ENCODE measurements at places on chromosomes 1 and 21. TPM values are rescaled to one million over a fixed set of nuclear protein-coding genes. Genes with fewer than 3 reads are reported as not detected.

GRCh38 chr21:32328595-32328994 lies 29.9 kb downstream of the MRAP start:
- H3K4me3 ChIP-seq, result no peak overlapping the region
- H3K27ac ChIP-seq, result peak overlapping the region; percentile 91
- no peaks in the 10 kb centered on the region for H3K27me3 ChIP-seq
- no peak for DNase-seq

Gene LGR6
- total RNA-seq, result 1.2 TPM

Gene LRRC53
- total RNA-seq, result not detected

Gene CELA3B
- total RNA-seq, result not detected

- H3K27me3 ChIP-seq, result no peaks in the 10 kb centered on the region
- no peaks in the 10 kb centered on the region for H3K4me1 ChIP-seq
- no peak overlapping the region for H3K4me3 ChIP-seq
- no peaks in the 10 kb centered on the region for H3K36me3 ChIP-seq
Observed at GRCh38 chr1:234114648-234115307, 210.3 kb downstream of the SLC35F3 start.

- DNase-seq, result no peak
- no peaks in the 10 kb centered on the region for H3K27me3 ChIP-seq
- peak overlapping the region; percentile 46 for H3K27ac ChIP-seq
- H3K36me3 ChIP-seq, result no peaks in the 10 kb centered on the region
- no peak overlapping the region for H3K4me3 ChIP-seq
- H3K4me1 ChIP-seq, result peaks cover 9% of the 10 kb centered on the region
Observed at GRCh38 chr1:94258873-94259331, 21.5 kb upstream of the ARHGAP29 start.

DNA sequence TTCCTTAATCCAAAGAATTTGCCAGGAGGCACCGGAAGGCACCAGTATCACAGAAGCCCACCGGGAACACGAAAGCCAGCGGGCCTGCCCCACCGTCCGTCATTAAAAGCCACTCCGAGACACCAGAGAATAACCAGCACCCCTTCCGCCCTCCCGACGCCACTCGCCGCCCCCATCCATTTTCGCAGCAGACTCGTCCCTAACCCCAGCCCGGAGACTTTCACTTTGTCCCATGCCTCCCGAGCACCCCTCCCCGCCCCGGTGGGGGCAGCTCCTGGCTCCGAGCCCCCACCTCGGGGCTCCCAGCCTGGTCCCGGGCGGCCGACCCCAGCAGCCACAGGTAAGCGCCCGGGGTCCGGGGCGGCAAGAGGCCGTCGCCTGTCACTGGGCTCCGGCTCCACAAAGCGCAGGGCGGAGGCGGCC lies 105.4 kb downstream of the SLC45A1 start:
- peaks cover 25% of the 10 kb centered on the region for H3K36me3 ChIP-seq
- H3K27ac ChIP-seq, result peak overlapping the region; percentile 99
- DNase-seq, result no peak
- H3K4me3 ChIP-seq, result peak overlapping the region; percentile 93

DNA sequence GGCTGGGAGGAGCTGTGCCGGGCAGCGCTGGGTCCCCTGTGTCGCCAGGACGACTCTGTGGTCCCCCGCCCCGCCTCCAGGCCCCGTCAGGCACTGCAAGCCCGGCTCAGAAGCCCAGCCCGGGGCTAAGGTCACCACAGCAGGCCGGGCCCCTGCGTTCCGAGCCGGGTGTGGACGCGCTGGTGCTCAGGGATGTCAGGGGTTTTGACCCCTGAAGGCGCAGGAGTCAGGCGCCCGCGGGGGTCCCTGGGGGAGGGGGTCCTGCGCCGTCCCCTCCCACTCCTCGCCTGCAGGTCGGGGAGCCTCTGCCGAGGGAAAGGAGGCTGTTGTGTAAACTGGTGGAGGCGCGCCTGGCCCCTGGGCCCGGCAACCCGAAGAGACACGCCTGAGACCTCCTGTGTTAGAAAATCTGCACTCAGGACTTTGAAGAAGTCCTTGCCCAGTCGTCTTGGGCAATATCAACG lies 23.7 kb upstream of the TMEM54 start:
- H3K4me3 ChIP-seq, result peak overlapping the region; percentile 42
- H3K27me3 ChIP-seq, result no peaks in the 10 kb centered on the region
- H3K36me3 ChIP-seq, result no peaks in the 10 kb centered on the region
- no peak overlapping the region for H3K27ac ChIP-seq

Gene GJB3
- not detected for total RNA-seq

DNA sequence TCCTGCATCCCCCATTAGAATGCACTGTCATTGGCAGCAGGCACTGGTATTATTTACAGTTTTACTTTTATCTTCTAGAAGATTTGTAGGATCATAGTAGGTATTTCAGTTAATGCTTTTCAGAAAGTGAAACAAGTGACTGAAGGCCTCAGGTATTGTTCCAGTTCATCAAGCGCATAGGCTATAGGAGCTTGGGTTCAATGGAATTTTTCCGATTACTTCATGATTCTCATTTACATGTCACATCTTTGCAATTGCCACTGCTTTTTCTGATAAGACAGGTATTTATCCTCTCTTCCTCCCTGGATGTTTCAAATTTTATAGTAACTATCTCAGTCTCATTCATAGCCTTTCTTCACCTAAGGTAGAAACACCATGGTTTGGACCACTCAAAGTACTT lies 161.3 kb downstream of the NTPCR start:
- H3K4me1 ChIP-seq, result peaks cover 20% of the 10 kb centered on the region
- no peak overlapping the region for H3K27ac ChIP-seq
- no peaks in the 10 kb centered on the region for H3K36me3 ChIP-seq
- no peak overlapping the region for H3K4me3 ChIP-seq
- DNase-seq, result no peak

DNA sequence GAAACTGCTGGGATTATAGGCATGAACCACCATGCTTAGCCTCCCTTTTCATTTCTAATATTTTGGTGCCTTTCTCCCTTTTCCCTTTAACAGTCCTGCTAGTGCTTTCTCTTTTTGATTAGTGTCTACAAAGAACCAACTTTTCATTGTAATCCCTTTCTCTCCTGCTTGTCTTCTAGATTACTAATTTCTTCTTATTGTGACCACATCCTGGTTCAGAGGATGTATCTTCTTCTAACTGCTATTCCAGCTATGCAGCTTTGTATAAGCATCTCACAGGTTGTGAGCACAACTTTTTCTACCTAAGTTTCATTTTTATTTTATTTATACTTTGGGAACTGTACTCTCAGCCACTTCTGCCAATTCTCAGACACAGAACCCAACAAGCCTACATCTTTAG lies 14.7 kb downstream of the ZNF648 start:
- DNase-seq, result no peak
- H3K4me1 ChIP-seq, result no peaks in the 10 kb centered on the region
- H3K27ac ChIP-seq, result no peak overlapping the region

GRCh38 chr1:11448373-11449099 lies 30.4 kb upstream of the DISP3 start:
- no peak overlapping the region for H3K27ac ChIP-seq
- no peak for DNase-seq
- no peaks in the 10 kb centered on the region for H3K4me1 ChIP-seq
- H3K27me3 ChIP-seq, result peaks cover 93% of the 10 kb centered on the region
- H3K36me3 ChIP-seq, result no peaks in the 10 kb centered on the region

Gene ZCCHC17
- 29.6 TPM for total RNA-seq

GRCh38 chr1:216576234-216576937 lies 146.8 kb downstream of the ESRRG start:
- no peaks in the 10 kb centered on the region for H3K27me3 ChIP-seq
- H3K4me3 ChIP-seq, result no peak overlapping the region
- no peak for DNase-seq
- no peaks in the 10 kb centered on the region for H3K4me1 ChIP-seq
- no peaks in the 10 kb centered on the region for H3K36me3 ChIP-seq

GRCh38 chr1:26164036-26164860 lies 4.5 kb downstream of the C1orf232 start:
- DNase-seq, result no peak
- no peaks in the 10 kb centered on the region for H3K36me3 ChIP-seq
- peaks cover 32% of the 10 kb centered on the region for H3K4me1 ChIP-seq
- peak overlapping the region; percentile 72 for H3K27ac ChIP-seq

- peaks cover 23% of the 10 kb centered on the region for H3K4me1 ChIP-seq
- H3K36me3 ChIP-seq, result no peaks in the 10 kb centered on the region
- no peak for DNase-seq
- H3K27me3 ChIP-seq, result peaks cover 43% of the 10 kb centered on the region
- H3K4me3 ChIP-seq, result no peak overlapping the region
Observed at GRCh38 chr1:162068301-162068700, 1.2 kb upstream of the NOS1AP start.
